ENCODE measurements at places on chromosomes 13 and 19.

- no peak for DNase-seq
Measured at GRCh38 chr19:22606212-22606553, 27.9 kb upstream of the ZNF492 start.

DNA sequence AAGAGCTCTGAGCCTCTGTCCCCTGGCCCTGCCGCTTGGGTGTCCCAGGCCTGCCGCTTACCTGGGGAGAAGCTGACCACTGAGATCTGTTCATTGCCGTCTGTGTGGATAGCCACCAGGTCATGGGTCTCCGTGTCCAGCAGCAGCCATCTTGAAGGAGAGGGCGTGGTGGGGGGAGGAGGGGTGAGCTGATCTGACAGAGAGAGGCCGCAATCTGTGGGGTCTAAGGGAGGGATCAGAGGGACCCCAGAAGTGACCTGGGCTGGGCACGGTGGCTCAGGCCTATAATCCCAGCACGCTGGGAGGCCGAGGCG lies 14.6 kb upstream of the GPR4 start:
- DNase-seq = no peak

DNA sequence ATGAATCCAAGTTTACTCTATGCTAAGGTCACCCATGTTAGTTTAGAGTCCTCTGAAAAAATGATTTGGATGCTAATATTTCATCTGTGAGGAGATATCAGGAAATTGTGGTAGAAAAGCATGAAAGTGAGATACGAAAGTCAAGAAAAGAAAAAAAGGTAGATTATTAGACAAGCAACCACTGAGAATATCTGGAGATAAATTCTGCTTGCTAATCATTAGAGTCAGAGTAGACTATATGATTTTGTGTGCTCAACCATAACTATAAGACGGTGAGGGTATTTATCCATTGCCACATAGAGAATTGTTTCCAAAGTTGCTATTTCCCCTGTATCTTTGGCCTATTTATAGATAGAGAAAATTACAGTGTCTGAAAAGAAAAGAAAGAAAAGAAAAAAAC lies 706.7 kb downstream of the SLITRK5 start:
- no peak for DNase-seq

- DNase-seq = no peak
Measured at GRCh38 chr19:55962186-55962585, 14.6 kb downstream of the NLRP8 start.

DNA sequence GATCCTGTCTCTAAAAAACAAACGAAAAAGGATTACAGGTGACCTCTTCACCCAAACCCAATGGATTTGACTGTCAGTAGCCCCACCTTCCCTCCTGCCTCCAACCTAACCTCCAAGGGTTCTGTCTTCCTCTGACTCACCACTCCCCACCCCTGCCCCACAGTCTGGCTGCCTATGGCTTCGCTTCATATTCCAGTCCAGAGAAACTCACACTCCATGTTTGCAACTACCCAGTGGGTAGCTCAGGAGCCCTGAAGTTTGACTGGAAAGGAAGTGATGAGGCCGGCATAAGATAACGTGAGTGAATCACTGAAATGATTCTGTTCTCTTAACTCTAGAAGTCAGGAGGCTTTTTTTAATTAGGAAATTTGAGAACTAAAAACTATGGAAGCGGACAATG lies 303.9 kb downstream of the FOXO1 start:
- DNase-seq = no peak

- DNase-seq = no peak
Measured at GRCh38 chr19:35641515-35642151, at the start of gene ETV2. Gene ETV2, plus strand, starts transcription at chr19:35641745. Its CDS starts 716 bp downstream, at chr19:35642461.

DNA sequence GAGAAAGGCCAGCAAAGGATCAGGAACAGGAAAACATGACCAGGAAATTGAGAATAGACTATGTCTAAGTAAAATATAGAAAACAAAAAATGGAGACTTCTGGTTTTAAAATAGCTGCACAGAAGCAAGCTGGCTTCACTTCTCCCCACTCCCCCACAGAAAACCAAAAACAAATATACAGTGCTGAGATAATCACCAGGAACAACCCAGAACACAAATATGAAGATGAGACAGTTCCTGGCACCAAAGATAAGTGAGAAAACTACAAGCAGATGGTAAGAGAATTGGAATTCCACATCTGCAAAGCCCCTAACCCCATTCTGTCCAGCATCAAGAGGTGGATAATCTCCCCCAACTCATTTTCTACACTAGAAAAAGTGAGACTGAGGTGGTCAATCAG lies 397.7 kb downstream of the SUCLA2 start:
- DNase-seq = no peak

DNA sequence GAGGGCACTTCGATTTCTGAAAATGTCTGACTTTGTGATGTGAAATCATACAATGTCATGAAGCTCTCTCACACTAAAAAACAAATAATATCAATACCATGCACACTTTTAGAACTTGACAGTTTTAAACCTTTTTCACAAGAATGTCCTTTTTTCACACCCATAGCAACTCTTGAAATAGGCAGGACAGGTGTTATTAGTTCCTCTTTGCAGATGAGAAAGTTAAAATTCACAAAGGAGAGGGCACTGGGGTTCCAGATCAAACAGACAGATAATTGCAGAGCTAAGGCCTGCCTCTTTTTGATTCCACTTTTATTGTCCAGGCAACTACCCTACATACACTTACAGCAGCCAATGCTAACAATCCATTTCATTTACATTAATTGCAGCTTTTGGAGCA lies 142.8 kb downstream of the KLF12 start:
- DNase-seq = no peak

GRCh38 chr13:77737583-77738200 lies 40.2 kb downstream of the SLAIN1 start:
- DNase-seq = no peak

- DNase-seq = no peak
Measured at GRCh38 chr13:62524498-62524897, 1108.8 kb upstream of the PCDH20 start.

DNA sequence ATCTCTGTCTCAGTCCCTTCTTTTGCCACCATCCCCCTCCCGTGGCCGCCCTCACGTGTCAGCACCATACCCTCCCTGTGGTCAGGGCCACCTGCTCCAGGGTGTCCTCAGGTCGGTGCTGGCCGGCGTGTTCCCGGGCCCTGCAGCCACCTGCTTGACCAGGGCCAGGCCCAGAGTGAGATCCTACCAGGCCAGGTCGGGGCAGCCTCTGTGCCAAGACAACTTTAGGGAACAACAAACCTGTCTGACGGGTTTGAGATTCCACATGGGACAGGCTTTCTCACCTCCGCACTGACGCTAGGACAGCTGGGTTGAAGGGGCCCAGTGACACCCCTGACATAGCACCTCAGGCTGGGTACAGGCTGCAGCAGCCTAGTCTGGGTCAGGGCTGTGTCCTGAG lies 7.5 kb upstream of the SBNO2 start:
- DNase-seq = no peak

- DNase-seq = peak; percentile 78
Measured at GRCh38 chr13:43786766-43787517, at the start of gene ENOX1. Gene ENOX1, minus strand, starts transcription at chr13:43786972.

DNA sequence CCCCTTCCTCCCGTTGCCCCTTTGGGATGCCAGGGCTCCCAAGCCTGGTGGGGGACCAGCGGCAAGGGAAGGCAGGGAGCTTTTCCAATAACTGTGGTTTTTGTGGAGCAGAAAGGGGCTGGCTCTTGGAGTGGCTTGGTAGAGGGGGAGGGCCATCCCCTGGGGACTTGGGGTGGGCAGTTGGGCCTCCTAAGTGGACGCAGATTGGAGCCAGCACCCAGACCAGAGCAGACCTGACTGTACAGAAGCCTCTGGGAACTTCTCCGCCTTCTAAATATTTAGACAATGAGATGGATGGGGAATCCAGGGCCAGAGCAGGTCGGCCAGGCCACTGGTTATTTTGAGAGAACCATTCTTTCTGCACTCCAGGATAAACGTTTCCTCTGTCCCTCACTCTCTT lies 4.2 kb downstream of the PTGIR start:
- DNase-seq = no peak

- no peak for DNase-seq
Measured at GRCh38 chr19:33401683-33402420, 28.3 kb downstream of the CEBPG start.

GRCh38 chr19:56823956-56824355 lies 16.6 kb downstream of the PEG3 start:
- no peak for DNase-seq

DNA sequence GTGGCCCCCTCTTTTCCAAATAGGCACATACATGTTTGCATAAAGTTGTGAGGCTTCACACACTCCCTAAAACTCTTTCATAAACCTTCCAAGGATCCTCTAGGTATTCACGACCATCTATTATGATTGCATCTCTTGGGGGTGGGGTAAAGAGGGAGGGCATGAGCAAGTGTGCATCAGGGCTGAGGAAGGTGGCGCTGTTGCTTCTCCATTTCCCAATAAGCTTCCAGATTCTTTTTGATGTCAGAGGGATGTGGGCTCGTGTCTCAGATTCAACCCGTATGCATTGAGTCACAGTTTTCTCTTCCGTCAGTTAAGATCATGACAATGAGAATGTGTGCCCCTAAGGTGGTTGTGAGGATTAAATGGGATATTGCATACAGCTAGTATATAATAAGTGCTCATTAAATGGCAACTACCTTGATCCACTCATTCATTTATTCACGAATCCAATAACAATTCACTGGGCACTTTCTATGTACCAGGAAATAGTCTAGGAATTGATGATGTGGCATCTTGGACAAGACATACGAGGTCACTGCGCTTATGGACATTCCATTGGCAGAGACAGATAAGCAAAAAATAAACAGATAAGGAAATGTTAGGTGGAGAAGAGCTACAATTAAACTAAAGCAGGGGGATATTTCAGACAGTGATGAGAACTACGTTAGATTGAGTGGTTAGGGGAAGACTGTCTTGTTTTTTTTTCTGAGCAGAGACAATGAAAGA lies 10.3 kb downstream of the CYP2B6 start:
- no peak for DNase-seq

- DNase-seq = no peak
Measured at GRCh38 chr13:33015791-33016323, 366 bp upstream of the KL start.

- DNase-seq = no peak
Measured at GRCh38 chr19:49973987-49974386, 13.0 kb upstream of the SIGLEC11 start.

GRCh38 chr19:12833738-12834565 lies 427 bp downstream of the RTBDN start:
- no peak for DNase-seq

DNA sequence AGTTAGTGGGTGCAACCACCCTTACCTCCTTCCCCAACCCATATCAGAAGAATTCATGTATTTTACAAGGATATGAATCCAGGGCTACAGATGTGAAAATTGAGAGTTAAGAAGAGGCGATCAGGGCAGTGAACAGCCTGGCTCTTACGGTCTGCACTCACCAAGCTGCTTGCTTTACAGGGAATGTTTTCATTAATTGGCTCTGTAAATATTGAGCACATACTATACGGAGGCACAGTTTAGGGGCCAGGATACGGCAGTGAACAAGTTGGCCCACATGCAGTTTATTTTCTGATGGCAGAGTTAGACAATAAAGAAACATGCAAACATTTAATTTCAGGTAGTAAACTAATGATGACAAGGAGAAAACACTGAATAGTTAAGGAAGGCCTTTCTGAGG lies 6.4 kb downstream of the POLR1D start:
- DNase-seq = no peak

- DNase-seq = no peak
Measured at GRCh38 chr19:46732172-46732938, 13.5 kb upstream of the FKRP start.

DNA sequence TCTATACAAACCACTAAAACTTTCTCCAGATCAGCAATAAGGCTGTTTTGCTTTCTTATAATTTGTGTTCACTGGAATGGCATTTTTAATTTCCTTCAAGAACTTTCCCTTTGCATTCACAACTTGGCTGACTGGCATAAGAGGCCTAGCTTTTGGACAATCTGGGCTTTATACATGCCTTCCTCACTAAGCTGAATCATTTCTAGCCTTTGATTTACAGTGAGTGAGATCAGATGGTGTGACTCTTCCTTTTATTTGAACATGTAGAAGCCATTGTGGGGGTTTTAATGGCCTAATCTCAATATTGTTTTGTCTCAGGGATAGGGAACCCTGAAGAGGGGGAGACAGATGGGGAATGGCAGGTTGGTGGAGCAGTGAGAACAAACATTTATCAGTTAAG lies 82.7 kb downstream of the FOXO1 start:
- DNase-seq = no peak
